ENCODE measurements at places on chromosomes 4 and X.
A peak's percentile ranks its signal among the peaks of the same experiment; 100 is the strongest.

- no peak for DNase-seq
These were observed 89.7 kb upstream of the C4orf50 start for GRCh38 chr4:6107886-6108285.

- DNase-seq = no peak
These were observed 516.0 kb downstream of the CCSER1 start for GRCh38 chr4:90643156-90643555.

- DNase-seq = no peak
These were observed 502.9 kb upstream of the GNPDA2 start for GRCh38 chr4:45229206-45229605.

DNA sequence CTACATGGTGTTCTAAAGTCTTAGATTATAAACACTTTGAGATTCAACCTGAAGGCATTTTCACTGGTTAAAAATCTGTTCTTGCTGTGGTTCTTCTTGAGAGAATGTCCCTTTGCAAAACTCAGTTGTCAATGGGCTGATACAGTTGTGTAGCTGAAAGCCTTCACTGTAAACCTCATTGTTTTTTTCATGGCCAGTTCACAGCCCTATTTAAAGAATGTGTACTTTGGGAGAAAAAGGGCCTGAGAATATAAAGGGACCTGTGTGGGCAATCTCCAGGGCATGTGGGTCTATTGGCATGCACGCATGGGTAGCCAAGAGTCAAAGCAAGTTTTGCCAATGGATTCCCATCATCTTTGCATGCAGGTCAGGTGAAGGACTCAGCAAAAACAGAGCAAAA is 7.8 kb upstream of the MAP7D3 start:
- DNase-seq = no peak

GRCh38 chr4:68929076-68929737 is 22.4 kb downstream of the UGT2A3 start:
- DNase-seq = no peak

DNA sequence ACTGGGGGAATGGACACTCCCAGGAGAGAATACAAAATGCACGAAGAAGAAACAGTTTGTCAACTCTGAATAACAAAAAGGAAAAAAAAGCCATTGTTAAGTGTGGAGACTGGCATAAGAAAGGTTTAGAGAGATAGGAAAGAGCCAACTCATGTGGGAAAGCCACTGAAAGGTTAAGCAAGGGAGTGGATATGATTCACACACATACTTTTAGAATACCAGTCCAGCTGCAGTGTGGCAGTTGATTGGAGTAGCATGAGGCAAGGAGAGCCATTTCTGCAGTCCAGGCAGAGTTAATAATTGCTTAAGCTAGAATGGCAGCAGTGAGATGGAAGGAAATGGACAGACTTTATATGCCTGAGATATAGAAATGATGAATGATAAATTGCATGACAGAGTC is 36.9 kb upstream of the ADAD1 start:
- DNase-seq = peak; percentile 79

DNA sequence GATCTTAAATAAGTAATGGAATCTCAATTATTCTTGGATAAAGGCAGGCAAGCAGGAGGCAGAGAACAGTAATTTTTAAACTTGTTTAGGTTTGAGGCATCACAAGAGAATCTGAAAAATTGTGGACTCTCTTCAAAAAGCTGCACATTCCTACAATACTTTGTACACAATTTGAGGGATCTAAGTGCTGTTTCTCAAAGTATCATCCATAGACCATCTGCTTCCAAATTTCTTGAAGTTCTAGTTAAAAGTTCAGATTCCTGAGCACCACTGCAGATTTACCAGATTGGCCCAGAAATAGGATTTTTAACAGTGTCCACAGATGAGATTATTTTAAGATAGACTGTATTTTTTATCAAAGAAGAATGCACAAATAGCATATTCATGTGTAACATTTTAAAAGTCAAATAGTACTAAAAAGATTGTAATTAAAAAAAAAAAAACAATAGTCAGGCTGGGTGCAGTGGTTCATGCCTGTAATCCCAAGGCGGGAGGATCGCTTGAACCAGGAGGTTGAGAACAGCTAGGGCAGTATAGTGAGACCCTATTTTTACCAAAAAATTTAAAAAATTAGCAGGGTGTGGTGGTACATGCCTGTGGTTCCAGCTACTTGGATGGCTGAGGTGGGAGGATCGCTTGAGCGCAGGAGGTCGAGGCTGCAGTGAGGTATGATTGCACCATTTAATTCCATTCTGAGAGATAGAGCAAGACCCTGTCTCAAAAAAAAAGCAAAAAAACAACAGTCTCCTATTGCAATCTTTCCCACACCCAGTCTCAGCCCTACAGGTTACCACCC is 14.2 kb upstream of the FNIP2 start:
- no peak for DNase-seq

- DNase-seq = peak; percentile 73
These were observed 36.5 kb downstream of the TXLNG start for GRCh38 chrX:16822723-16823122.

DNA sequence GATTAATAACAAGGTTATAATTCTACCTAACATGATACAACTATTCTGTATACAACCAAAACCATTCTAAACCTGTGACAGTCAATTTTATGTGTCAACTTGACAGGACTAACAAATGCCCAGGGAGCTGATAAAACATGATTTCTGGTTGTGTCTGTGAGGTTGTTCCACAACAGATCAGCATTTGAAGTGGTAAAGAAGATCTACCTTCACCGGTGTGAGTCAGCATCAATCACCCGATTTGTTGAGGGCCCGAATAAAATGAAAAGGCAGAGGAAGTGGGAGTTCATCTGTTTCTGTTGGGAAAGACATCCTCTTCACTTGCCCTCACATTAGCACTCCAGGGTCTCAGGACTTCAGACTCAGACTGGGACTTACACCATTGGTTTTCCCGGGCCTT is 187.9 kb downstream of the MAB21L2 start:
- peak; percentile 29 for DNase-seq

DNA sequence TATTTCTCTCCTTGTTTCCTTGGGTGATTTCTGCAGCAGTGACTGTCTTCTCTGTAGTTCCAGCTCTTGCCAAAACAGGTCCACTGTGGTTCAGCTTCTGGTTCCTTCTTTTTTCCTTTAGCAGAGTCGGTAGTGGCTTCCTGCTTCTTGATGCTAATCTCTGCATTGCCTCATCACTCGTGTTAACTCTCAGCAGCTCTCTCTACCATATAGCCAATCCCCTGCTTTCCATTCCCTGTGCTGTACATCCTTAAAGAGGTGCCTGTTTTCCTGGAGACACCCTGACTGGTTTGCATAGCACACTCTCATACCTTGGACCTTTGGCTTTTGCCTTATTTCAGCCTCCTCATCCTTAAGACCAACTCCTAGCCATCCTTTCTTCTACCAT is 191.2 kb upstream of the LNX1 start:
- DNase-seq = no peak
